ENCODE measurements at places on chromosomes 1 and 21. TPM values are rescaled to one million over a fixed set of nuclear protein-coding genes. Genes with fewer than 3 reads are reported as not detected.

- peak; percentile 12 for DNase-seq
Observed at GRCh38 chr1:24541711-24542346, 14.1 kb upstream of the NCMAP start.

DNA sequence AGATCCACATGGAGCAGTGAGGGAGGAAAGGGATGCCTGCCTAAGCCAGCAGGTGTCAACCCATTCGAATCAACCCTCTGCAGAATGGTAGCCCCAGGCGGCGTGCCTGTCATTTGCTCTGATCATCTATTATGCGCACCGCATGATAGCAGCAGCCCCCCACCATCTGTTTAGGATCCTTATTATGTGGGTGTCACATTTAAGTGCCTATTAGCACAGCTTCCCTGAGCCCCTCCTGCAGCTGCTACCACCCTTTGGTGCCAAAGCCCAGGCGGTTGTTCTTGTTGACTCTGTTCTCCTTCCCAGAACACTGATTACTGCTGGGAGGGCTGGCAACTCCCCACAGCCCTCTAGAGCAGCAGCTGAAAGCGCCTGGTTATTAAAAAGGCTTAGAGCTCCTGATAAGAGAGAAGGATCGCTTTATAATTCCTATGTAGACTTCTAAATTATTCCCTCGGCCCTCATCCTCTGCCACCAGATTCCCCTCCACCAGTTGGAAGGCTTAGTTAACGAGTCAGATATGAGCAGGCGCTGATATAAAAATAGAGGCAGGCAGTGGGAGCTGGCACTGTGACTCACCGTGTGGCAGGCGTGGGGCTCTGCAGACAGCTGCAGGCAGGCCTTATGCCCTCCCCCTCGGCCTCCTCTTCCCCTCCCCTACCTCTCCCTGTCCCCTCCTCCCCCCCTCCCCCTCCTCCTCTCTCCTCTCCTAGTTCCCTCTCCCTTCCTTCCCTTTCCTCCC lies 23.0 kb downstream of the ACTA1 start:
- DNase-seq = peak; percentile 24

Gene APCS
- not detected for total RNA-seq

GRCh38 chr1:43912607-43913006 lies 21.0 kb upstream of the ARTN start:
- no peak for DNase-seq

GRCh38 chr1:206949208-206949607 lies 2.9 kb upstream of the PIGR start:
- no peak for DNase-seq

- no peak for DNase-seq
Observed at GRCh38 chr1:72483846-72484357, 201.6 kb upstream of the NEGR1 start.

- DNase-seq = no peak
Observed at GRCh38 chr1:2306151-2306978, 78.2 kb downstream of the SKI start.

- DNase-seq = no peak
Observed at GRCh38 chr21:28247454-28248020, 745.1 kb downstream of the LTN1 start.

DNA sequence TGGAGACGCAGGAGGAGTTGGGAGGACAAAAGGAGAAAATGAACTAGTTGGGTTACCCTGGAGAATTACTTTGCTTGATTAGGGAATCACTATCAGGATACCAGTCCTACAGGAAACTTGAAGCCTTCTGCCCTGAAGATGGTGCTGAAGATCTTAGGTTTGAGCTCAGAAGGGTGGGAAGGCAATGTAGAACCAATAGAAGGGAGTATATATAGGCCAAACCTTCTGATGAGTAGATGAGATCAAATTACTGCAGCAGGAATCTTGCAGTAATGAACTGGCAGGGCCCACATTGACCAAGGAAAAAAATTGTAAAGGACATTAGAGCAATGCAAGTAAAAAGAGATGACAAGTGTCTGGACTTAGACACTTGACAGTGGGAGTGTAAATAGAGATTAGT lies 116.3 kb upstream of the CACYBP start:
- DNase-seq = peak; percentile 37

- no peak for DNase-seq
Observed at GRCh38 chr1:230333590-230334446, 92.3 kb downstream of the PGBD5 start.

- DNase-seq = no peak
Observed at GRCh38 chr1:6082430-6082971, 36.8 kb downstream of the KCNAB2 start.

GRCh38 chr1:241229216-241229615 lies 127.8 kb downstream of the RGS7 start:
- peak; percentile 61 for DNase-seq

GRCh38 chr1:40756523-40756922 lies 27.1 kb upstream of the KCNQ4 start:
- DNase-seq = no peak

Gene PIK3C2B
- 10.7 TPM for total RNA-seq

GRCh38 chr1:157773493-157774350 lies 3.2 kb downstream of the FCRL2 start:
- DNase-seq = no peak

DNA sequence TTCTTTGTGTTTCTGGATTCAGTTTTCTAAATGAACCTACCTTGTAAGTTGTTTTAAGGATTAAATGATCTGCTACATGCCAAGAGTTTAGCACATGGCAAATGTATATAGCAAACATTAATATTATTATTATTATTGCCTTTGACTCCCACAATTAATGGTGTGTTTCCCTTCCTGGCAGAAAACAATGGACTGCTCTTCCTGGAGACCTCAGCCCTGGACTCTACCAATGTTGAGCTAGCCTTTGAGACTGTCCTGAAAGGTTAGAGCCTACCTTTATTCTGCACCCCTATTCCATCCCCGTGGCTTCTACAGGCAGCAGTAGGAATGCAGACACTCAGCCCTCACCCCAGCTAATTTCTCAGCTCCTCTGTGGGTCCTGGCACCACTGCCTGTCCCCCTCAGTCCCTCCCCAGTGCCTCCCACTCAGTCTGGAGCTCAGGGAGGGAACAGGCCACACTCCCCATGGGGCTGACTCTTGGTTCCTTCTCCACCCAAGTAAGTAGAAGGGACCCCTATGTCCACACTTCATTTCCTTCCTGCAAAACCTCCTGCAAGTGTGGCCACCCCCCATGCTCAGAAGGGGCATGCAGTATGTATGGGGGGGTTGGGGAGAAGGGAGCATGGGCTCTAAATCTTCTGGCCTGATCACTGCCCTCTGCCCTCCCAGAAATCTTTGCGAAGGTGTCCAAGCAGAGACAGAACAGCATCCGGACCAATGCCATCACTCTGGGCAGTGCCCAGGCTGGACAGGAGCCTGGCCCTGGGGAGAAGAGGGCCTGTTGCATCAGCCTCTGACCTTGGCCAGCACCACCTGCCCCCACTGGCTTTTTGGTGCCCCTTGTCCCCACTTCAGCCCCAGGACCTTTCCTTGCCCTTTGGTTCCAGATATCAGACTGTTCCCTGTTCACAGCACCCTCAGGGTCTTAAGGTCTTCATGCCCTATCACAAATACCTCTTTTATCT lies 8.8 kb downstream of the RAB25 start:
- peak; percentile 43 for DNase-seq

Gene HUNK
- under 0.01 TPM for total RNA-seq

DNA sequence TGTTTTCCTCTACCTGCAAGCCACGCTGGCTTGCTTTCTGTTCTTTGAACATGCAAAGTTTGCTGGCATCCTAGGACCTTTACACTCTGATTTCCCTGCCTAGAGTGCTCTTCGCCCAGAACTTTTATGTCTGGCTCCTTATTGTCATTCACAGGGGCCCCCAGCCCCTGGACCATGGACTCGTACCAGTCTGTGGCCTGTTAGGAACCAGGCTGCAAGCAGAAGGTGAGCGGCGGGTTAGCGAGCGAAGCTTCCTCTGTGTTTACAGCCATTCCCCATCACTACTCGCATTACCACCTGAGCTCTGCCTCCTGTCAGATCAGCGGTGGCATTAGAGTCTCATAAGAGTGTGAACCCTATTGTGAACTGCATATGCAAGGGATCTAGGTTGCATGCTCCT lies 73.0 kb downstream of the ATG4C start:
- no peak for DNase-seq

Gene ZMYND12
- total RNA-seq = 0.60 TPM

GRCh38 chr1:167161762-167162161 lies 58.9 kb upstream of the POU2F1 start:
- DNase-seq = no peak

DNA sequence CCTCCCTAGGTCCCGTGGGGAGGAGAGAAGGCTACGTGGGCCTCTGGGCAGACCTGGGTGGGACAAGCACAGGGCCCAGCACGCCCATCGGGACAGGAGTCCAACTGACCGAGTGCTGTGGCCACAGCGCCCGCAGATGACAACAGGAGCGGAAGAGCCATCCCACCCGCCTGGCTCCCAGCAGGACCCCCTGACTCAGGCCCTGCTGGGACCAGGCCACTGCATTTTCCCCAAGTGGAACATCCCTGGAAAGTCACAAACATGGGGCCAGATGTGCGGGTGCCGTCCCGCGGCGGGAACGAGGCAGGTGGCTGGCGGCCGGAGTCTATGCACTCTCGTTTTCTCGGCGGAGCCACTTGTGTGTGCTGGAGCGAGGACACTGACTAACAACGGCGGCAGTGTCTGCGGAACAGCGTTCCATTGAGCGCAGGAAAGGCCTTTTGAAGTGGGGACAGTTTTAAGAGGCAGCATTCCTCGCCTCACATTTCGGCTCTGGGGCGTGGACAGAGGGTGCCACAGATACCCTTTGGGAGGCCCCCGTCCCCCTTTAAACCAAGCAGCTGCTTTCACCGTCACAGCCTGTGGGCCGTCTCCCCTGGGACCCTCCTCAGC lies 93.7 kb upstream of the ARHGEF16 start:
- no peak for DNase-seq

- no peak for DNase-seq
Observed at GRCh38 chr1:8133190-8133589, 107.1 kb upstream of the ERRFI1 start.

Gene C1orf226
- total RNA-seq = under 0.01 TPM

Gene SLC44A5
- 2.2 TPM for total RNA-seq

- DNase-seq = no peak
Observed at GRCh38 chr1:56816264-56816663, 2.9 kb downstream of the FYB2 start.

Gene SLC1A7
- total RNA-seq = not detected

Gene PRAMEF15
- total RNA-seq = not detected

- DNase-seq = no peak
Observed at GRCh38 chr1:39063191-39063590, 37.0 kb downstream of the NDUFS5 start.

GRCh38 chr1:7284839-7285435 lies 486.2 kb upstream of the VAMP3 start:
- DNase-seq = no peak

- DNase-seq = no peak
Observed at GRCh38 chr1:78787544-78787943, 137.9 kb downstream of the IFI44 start.

Gene INAVA
- total RNA-seq = not detected

DNA sequence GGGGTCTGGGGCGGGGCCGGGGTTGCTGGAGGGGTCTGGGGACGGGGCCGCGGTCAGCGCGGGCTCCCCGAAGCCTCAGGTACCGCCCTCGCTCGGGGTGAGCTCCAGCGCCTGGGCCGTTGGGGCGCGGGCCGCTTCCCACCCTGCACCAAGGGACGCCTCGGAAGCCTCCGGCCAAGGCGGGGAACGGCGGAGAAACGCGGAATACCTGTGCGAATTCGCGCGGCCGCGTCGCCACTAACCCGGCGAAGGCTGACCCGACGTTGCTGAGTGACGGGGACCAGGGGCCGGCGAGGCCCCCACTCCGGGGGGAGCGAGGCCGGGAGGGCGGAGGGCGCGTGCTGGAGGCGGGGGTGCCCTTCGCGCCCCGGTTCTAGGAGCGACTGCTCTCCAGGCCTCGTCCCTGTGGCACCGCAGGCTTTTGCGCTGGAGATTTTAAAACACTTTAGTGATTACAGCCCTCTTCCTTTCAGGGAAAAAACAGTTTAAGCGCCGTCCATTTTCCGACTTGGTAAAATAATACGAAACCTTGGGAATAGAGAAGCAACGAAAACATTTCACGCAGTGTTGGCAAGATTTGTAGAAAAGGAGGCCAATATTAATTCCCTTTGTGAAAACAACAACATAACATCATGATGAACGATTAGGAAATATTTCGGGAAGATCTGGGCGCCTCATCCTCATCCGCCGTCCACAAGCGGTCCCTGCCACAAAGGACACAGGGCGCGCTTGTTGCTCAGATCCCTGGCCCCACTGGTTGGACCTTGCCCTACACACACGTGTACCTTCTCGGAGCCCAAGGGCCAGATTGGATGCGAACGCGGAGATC lies 971 bp upstream of the GNG4 start:
- DNase-seq = no peak

DNA sequence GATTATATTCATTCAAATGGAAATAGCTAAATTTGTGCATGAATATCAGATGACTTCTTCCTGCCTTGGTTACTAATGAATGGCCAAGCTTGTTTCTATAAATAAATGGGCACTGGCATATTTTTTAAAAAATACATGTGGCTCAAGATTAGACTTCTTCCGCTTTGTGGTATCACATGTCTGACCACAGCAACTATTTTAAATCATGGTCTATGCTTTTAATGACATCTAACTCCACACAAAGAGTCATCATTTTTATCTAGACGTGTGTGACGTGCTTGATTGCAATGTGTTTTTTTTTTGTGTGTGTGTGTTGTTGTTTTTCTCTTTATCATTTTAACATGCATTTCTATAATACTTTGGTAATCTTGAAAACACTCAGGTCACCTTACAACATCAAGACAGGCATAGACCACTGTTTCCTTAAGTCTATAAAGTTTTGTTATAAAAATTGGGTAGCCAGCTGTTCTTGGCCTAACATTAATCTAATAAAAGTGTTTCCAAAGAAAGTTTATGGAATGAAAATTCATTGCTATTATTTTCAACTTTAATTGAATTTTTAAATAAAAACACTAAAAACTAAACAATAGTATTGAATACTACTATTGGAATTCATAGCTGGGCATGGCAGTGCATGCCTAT lies 29.5 kb downstream of the RGS1 start:
- DNase-seq = no peak

DNA sequence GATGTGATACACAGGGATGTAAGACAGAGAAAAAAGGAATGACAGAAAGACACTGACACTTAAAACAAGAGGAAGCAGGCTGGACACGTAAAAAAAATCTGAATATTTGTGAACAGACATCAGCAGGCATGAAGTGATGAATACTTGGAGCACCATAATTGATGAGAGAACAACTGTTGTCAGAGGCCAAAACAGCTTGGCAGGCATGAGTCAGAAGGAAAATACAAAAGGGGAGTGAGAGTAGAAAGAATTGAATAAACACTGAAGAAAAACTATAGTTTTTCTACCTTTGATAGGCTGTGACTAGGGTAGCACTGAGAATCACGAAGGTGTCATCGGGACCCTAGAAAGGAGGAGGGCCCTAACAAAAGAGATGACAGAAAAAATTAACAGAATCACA lies 21.6 kb upstream of the GUCA2A start:
- peak; percentile 87 for DNase-seq

DNA sequence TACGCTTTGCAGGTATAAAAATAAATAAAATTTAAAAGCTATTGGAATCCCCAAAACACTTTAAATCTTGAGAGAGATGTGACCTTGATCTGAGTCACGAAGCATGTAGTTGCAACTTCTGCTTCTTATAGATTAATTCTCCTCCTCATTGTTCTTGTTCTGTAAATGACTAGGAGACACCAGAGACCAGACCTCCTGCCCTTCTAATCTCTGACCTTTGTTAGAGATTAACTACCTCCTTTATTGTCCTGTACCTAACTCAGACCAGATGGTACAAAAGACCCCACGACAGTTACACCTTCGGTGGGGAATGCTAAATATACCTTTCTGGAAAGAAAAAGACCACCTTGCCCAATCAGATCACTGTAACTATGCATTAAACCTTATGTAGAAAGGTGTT lies 76.9 kb upstream of the NEK2 start:
- DNase-seq = no peak

All from lung microvascular endothelial cell (primary cell).